ENCODE measurements at places on chromosomes 11 and 22.

- peak; percentile 53 for DNase-seq
These were observed 29.9 kb downstream of the SERPIND1 start for GRCh38 chr22:20803696-20804324.

- DNase-seq = no peak
These were observed 80.8 kb downstream of the CACNA1I start for GRCh38 chr22:39651053-39651996.

DNA sequence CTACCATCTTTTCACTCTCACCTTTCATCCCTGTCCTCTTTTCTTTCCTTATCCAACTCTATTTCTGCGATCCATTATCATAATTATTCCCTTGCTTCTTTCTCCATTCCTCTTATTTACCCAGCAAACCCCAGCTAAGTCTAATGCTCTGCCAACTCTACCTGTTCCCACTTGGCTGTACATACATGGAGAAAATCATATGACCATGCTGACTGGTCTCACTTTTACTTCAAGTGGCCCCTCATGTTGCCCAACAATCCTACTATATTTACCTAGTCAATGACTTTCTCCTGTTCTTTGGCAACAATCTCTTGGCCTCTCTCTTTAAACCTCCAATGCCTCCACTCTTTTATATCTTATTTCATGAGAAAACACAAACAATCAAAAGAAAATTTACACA lies 94.1 kb downstream of the USP35 start:
- no peak for DNase-seq

- peak; percentile 27 for DNase-seq
These were observed 20.8 kb downstream of the FADS3 start for GRCh38 chr11:61870541-61871031.

- peak; percentile 38 for DNase-seq
These were observed 7.0 kb downstream of the THRSP start for GRCh38 chr11:78070621-78071020.

GRCh38 chr11:120020981-120021380 lies 116.9 kb downstream of the TRIM29 start:
- DNase-seq = no peak

DNA sequence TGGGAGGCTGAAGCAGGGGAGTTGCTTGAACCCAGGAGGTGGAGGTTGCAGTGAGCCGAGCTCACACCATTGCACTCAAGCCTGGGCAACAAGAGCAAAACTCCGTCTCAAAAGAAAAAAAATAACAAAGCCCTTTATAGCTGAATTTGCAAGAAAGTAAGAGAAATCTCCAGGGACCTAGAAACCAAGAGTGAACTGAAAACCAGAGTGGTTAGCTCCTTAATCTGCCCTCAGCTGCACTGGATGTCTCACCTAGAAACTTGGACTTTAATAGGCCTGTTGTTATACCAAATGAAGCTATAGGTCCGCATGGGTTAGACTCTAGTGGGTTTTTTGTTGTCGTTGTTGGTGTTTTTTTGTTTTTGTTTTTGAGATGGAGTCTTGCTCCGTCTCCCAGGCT lies 4.1 kb downstream of the NEU3 start:
- no peak for DNase-seq

DNA sequence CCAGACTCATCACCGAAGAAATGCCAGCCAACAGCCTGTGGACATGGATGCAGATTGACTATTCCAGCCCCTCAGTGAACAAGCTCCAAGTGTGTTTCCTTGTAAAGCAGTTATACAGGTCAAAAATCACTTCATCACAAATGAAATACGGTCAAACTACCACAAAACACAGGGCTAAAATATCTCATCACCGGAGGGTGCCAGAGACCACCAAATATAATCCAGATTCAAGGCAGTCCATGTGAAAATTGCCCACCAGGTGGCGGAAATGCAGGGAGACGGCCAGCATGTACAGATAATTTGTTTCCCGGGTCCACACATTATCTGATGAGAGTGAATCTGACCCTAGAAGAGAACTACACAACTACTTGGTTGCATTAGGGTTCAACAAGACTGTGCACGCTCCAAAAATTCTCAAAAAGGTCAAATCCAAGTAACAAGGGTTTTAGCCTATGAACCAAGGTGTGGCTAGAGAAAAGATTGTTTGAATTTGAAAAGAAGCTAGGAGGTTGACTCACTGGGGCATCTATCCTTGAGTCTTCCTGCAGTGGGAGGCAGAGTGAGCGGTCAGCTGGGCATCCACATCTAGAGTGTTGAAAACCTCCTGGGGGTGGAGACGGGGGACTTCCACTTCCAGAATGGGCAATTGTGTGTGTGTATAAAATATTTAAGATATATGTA lies 71.7 kb downstream of the IGLL5 start:
- DNase-seq = peak; percentile 71

- DNase-seq = no peak
These were observed 5.5 kb downstream of the CBX6 start for GRCh38 chr22:38866399-38867123.

- DNase-seq = peak; percentile 58
These were observed 195.5 kb upstream of the CADM1 start for GRCh38 chr11:115699733-115700132.

DNA sequence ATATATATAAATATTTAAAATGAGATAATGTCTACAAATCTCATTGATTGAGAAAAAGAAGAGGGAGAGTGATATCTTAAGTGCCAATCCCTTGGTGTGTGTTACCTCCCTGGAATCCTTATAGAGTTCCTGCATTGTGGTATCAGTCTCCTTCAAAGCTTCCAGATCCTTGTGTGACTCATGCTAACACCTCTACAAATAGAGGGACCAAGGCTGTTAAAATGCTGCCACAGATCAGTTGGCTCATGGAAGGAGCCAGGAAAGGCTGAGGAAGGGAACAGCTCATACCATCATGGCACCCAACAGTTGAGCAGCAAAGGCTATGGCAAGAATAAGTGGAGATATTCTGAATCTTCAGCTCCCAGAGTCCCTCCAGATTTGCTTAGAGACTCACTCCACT lies 163.6 kb upstream of the ISX start:
- DNase-seq = peak; percentile 2

GRCh38 chr11:20421946-20422345 lies 34.4 kb downstream of the PRMT3 start:
- DNase-seq = no peak

DNA sequence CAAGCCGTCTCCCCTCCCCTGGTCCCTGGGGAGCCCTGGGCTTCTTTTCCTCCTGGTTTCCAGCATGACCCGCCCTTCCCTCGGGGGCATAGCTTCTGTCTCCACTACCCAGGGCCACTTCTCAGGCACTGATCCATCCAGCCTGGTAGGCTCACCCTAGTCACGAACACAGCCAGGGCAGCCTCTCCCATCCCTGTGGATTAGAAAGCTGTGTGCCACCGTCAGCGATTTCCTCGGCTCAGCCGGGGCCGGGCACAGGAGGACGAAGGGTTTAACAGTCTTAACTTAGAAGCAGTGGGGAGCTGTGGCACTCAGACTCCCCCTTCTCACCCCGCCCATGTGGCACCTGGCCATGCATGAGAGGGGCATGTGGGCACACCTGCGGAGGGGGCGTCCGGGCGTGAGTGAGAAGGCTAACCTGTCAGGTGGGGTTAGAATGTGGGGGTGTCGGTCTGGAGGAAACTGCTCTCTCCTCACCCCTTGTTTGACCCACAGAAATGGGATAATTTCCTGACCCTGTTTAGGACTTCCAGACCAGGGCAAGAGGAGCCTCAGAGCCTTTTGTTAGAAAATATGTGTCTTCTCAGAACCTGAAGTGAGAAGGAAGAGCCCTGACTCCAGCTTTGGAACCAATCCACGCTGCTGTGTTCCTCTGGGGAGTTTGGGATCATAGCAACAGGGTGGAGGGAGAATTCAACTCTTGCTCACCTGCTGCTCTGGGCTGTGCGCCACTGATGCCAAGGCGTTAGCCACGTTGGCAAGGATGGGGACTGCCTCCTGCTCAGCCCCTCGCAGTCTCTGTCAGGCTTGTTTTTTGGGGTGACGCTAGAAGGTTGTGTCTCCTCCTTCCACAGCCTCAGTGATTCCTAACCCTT lies 14.6 kb downstream of the GLB1L2 start:
- DNase-seq = no peak

DNA sequence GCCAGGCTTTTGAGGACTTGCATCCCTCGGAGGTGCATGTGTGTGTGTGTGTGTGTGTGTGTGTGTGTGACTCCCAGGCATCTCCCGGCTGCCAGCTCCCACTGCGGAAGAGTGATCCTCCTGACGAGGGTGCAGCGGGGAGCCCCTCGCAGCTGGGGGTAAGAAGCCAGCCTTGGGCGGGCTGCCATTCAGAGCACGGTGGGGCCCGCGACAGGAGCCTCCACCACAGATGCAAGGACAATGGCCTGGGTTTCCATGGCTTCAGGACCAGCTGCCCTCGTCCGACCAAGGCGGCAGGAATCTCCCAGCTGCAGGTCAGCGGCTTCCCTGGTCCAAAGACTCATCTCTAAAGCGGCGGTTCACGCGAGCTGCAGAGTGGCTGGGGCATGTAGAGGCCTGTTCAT lies 908.5 kb downstream of the BRD1 start:
- DNase-seq = no peak

- DNase-seq = no peak
These were observed 17.4 kb upstream of the CSNK2A3 start for GRCh38 chr11:11370255-11370961.

DNA sequence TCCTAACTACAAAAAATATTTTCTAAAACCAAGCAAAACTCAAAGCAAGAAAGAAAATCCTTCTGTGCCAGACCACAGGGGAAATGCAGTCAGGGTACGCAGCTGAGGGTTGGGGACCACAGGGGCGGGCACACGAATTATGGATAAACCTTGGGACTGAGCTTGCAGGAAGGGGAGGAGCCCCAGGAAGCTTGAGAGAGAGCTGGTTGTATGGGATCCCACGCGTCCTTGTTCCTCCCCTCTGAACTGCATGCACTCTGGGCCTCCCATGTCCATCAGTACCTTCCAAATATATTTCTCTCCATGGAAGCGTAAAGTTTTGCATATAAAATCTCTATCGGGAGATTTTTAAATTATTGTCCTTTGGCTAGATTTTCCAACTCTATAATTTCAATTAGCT lies 673.4 kb downstream of the TBC1D22A start:
- DNase-seq = no peak

- DNase-seq = peak; percentile 51
These were observed 35.8 kb downstream of the GAB2 start for GRCh38 chr11:78381865-78382264.

DNA sequence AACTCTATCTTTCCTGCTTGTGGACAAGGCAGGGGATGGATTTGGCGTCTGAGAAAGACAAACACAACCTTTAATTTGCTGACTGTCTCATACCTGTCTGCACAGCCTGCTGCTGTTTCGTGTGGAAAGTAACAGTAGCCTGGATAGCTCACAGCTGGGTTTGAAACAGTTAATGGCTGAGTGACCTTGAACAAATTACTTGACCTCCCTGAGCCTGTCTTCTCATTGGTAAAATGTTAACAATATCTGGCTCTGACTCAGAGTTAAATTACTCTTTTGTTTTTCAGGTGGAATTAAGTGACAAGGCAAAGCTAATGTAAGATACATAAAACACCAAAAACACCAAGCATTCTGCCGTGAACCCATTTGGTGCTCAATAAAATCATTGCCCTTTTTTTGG lies 41.1 kb upstream of the ADA2 start:
- DNase-seq = no peak

GRCh38 chr11:36006556-36006955 lies 62.7 kb downstream of the LDLRAD3 start:
- no peak for DNase-seq

GRCh38 chr11:22558664-22559063 lies 67.0 kb downstream of the FANCF start:
- DNase-seq = peak; percentile 5

DNA sequence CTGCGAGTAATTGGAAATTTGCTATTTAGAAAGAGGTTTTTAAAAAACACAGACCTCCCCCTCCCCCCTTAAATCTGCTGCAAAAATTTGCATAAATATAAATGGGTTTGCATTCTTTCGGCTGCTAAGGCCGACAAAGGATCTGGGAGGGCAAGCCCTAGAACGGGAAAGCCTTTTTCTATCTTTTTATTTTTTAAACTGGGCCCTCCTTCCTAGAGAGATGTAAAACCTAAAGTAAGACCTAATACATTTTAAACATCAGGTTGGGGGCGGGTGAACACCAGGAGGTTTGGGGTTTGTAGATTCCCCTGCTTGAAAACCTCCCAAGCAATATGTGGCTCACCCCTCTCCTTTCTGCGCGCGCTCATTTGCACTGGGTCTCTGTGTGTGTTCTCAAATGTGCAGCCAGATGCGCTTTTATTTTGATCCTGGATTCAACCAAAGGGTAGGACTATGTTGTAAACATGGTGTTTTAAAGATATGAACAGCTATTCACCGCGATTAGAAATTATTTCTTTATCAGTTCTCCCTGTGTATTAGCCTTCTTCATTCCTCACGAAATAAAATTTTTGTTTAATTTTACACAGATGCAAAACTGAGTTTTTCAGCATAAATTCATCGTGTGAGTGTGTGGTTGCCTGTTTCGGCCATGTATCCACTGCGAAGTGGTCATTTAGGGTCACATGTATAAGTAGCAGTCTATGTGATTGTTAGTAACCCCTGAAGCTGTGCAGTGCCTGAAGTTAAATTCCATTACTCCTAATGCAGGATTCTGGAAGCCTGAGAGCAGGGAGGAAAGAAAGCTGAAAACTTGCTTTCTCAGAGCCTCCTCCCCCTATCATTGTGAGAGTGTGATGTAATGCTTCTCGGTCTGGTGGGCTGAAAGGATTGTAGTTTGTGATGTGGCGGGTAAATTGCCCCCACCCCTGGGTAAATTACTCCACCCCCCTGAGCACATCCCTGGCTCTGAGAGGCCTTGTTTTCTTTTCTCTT lies 988 bp downstream of the TNRC6B start:
- DNase-seq = peak; percentile 81

- DNase-seq = peak; percentile 30
These were observed 18.3 kb downstream of the ADORA2A start for GRCh38 chr22:24445481-24446259.
